Stomach (tissue), 19 donors: ENCODE measurements at places on chromosomes 11 and 22. TPM values are rescaled to one million over a fixed set of nuclear protein-coding genes. Genes with fewer than 3 reads are reported as not detected.

Gene ACR
- total RNA-seq = not detected

Gene HBB
- 1,619 TPM for total RNA-seq

DNA sequence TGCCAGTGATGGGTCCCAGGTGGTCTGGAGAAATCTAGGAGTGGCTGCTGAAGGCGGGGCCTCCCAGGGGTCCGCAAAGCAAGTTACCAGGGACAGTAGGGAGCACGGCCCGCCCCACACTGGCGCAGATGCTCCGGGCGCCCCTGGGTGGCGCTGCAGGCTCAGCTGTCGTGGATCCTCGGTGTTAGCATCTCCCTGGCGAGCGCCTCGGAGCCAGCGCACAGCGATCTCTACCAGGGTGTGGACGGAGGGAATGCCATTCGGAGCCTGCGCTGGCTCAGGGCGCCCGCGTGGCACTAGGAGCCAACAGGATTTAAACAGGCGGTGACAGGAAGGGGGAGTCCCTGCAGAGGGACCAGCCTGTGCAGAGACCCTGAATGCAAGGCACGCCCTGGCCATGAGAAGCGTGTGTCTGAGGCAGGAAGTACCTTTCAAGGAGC lies 20.2 kb downstream of the FADS3 start:
- H3K4me3 ChIP-seq = no peak overlapping the region
- H3K27me3 ChIP-seq = no peaks in the 10 kb centered on the region
- peaks cover 6% of the 10 kb centered on the region for H3K4me1 ChIP-seq
- DNase-seq = peak; percentile 72

Gene CNIH2
- total RNA-seq = not detected

DNA sequence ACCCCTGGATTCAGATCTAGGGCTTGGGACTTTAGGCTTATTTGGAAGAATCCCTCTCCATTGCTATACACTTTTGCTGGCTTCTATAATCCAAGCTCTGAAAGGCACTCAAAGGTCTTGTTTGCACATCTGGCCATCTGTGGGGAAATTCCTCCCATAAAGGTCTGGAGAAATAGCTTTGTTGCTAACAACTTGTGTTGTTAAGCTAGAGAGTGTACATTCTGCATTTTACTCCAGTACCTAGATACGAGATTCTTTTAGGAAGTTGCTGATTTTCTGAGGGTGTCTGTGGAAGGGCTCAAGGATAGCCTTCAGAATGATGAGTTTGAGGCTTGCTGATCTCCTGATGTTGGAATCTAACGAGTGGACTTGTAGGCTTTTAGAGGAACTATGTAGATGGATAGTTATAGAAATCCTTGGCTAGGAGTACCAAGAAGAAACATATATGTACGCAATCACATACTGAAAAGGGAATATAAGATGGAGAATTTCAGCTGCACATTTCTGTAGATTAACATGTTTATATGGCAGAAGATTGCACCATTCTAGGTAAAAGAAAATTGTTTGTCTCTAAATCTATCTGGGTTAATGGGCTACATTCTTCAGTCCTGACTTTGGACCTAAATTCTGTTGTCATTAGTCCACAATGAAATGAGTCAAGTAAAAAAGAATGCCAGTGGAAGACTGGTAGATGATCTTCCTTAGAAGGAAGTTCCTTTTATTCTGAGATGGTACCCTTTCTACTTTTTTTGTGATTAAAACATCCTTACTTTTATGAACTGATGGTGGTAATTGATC lies 51.0 kb downstream of the UBASH3B start:
- H3K4me1 ChIP-seq = no peaks in the 10 kb centered on the region
- H3K36me3 ChIP-seq = no peaks in the 10 kb centered on the region
- H3K27ac ChIP-seq = no peak overlapping the region
- no peak overlapping the region for H3K4me3 ChIP-seq
- H3K27me3 ChIP-seq = no peaks in the 10 kb centered on the region
